AML-193 (cell line): ENCODE measurements at places on chromosomes 12 and 14.

GRCh38 chr12:51075390-51075789, 8.0 kb downstream of the CSRNP2 start:
- no peak for DNase-seq

- no peak for DNase-seq
Observed at GRCh38 chr14:89909586-89909985, 44.9 kb downstream of the EFCAB11 start.

DNA sequence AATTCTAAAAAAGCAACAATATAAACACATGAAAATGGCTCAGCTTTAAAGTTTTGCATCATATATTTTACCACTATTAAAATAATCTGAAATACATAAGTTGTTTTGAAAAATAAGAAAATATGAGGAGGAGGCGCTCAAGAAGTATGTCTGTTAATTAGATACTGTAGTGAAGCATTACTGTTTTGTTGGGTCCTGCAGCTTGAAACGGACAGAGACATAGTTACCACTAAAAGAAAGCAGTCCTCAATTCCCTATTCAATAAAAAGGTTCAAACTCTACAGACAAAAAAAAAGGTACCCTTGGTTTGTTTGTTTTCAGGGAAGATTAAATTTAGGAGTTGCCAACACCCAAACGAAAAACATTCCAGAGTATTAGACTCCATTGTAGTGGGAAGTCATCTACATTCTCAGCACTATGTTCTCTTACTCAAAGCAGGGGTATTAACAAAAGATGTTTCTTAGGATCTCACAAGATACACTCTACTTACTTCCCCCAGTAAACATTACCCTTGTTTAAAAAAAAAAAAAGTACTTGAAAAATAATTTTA, 3.0 kb downstream of the PAWR start:
- no peak for DNase-seq

- DNase-seq, result no peak
Observed at GRCh38 chr14:75539561-75540478, 17.6 kb downstream of the BATF start.

GRCh38 chr12:58079806-58080205, 138.4 kb downstream of the ATP23 start:
- DNase-seq, result no peak

GRCh38 chr12:51777973-51778372, 70.5 kb downstream of the FIGNL2 start:
- no peak for DNase-seq

DNA sequence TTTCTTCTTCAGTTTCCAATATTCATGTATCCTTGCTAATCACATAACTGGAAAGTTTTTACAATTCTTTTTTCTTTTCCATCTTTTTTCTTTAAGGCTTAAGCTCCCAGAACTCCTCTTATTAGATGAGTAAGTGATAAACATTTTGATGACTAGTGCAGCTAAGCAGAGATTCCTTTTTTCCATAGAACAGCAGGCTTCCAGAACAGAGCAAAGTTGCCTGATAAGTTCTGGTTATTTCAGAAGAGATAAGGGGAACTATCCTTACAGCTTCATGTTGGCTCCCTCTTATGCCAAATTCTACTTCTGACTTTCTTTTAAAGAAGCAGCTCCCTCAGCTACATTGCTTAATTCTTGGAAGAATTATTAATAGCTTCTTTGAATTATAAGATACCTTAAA, 194.7 kb upstream of the FAR2 start:
- DNase-seq, result no peak

GRCh38 chr12:3101309-3102024, 24.3 kb downstream of the TSPAN9 start:
- DNase-seq, result no peak
